Activated naive CD4-positive, alpha-beta T cell treated with anti-CD3 and anti-CD28 coated beads, Interleukin-2, amount 50 U/mL, for 72 hours (primary cell): ENCODE measurements at places on chromosomes 13 and 19.

DNA sequence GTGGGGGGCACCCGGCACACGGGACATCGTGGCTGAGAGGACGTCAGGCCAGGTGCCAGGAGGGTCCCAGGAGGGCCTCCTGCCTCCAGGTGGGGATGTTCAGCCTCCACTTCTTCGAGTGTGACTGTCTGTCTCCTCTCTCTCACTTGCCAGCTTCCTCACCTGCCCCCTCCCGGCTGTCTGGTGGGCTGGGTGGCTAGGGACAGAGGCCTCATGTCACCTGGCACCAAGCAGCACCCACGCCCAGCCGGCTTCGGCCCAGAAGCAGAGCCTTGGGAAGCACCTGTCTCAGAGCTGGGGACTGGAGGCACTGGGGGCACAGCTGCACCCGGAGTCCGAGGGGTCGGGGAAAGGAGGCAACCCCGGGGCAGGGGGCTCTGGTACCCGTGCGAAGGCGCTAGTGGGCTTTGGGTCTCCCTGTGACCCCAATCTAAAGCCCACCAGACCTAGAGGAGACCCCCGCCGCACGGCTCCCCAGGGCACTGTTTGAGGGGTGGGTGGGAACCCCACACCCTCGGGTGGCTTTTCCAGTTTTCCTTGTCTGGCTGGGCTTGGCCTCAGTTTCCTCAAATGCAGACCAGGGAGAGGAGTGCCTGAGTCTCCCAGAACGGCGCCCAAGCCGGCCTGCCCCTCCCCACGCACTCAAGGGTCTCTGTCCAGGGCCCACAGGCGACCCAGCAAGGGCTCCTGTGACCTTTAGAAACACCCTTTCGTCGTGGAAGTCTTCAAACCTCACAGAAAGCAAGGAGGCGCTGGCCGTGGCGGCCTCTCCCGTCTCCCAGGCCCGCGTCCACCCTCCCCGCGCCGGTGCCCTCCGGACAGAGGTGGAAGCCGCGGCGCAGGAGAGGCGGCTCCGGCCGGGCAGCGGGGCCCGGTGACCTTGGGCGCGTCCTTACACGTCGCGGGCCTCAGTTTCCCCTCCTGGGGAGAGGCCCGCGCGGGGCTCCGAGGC is 664 bp upstream of the HCN2 start:
- DNase-seq, result no peak

DNA sequence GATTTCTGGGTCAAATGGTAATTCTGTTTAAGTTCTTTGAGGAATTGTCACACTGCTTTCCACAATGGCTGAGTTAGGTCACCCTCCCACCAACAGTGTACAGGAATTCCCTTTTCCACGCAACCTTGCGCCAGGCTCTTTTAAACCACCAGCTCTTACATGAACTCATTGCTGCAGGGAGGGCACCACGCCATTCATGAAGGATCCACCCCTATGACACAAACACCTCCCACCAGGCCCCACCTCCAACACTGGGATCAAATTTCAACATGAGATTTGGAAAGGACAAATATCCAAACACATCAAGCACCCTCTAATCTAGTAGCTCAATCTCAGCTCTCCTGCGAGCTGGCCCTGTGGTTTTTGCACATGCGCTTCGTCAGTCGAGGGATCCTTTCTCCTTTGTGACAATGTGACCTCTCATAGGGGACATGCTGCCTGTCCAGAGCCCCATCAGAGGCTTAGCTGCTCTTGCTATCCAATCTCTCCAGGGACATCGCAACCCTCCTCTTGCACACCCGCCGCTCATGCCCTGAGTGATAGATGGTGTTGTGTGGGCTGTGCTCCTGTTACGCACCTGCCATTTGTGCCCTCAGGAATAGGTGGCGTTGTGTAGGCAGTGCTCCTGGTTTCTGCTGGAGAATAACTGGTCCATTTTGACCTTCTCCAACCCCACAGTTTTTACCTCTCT is 328.0 kb downstream of the UQCRFS1 start:
- DNase-seq, result no peak

DNA sequence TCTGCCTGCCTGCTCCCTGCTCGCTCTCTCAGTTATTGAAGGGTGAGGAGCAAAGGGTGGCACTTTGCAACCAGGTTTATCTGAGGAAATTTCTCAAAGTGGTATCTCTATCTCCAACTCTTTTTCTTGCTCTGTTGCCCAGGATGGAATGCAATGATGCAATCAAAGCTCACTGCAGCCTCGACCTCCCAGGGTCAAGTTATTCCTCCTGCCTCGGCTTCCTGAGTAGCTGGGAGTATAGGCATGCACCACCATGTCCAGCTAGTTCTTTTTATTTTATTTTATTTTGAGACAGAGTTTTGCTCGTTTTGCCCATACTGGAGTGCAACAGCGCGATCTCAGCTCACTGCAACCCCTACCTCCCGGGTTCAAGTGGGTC is 4.9 kb downstream of the ACTMAP start:
- DNase-seq, result no peak

- no peak for DNase-seq
Measured at GRCh38 chr13:112754281-112755025, 64.6 kb downstream of the ATP11A start.

- no peak for DNase-seq
Measured at GRCh38 chr19:46791944-46792343, 3.5 kb upstream of the SLC1A5 start.

DNA sequence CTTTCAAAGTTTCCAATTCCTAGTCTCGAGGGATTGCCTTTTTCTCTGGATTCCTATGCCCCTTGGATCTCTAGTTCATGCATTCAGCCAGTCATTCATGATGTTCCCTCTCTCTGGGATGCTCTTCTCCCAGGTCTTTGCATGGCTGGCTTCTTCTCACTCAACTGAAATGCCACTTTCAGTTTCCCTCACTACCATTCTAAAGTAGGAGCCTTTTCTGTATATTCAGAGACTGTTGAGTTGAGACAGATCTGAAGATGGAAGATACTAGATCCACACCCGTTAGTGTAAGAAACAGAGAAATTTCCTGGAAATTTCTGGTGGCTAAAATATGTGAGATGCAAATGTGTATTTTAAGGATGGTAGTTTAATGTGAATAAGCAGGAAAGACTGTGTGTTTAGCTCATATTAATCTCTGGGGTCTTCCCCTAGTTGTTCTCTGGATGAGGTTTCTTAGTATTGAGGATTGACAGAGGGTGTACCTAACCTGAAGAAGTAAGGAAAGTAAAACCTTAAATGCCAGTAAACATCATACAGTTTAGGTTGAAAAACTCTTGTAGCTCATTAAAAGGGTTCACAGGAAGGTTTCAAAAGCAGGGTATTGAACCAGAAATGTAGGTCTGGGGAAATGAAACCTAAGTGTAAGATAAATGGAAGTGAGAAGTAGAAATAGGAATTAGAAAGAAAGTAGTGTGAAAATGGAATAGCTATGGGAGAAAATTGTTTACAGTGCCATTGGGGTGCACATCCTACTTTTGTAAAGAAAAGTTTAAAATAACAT is 331.3 kb downstream of the NDFIP2 start:
- DNase-seq, result no peak

- peak; percentile 26 for DNase-seq
Measured at GRCh38 chr19:681029-682019, 5.1 kb downstream of the FSTL3 start.

- DNase-seq, result no peak
Measured at GRCh38 chr19:1488282-1488601, 1.9 kb downstream of the PCSK4 start.

DNA sequence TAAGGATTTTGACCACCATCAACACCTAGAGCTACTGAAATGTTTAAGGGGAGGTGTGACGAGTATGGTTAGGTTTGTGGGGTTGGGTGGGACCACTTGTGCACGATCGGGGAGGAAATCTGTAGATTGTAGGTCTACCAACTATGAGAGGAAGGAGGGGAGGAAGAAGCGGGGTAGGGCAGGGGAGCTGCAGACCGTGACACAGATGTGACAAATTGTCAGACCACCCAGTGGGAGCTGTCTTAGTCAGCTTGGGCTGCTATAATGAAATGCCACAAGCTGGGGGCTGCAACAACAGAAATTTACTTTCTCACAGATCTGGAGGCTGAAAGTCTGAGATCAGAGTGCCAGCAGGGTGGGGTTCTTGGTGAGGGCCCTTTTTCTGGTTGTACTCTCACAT is 62.2 kb upstream of the ARGLU1 start:
- no peak for DNase-seq

GRCh38 chr13:99507054-99507453 is 5.8 kb downstream of the TM9SF2 start:
- DNase-seq, result no peak

DNA sequence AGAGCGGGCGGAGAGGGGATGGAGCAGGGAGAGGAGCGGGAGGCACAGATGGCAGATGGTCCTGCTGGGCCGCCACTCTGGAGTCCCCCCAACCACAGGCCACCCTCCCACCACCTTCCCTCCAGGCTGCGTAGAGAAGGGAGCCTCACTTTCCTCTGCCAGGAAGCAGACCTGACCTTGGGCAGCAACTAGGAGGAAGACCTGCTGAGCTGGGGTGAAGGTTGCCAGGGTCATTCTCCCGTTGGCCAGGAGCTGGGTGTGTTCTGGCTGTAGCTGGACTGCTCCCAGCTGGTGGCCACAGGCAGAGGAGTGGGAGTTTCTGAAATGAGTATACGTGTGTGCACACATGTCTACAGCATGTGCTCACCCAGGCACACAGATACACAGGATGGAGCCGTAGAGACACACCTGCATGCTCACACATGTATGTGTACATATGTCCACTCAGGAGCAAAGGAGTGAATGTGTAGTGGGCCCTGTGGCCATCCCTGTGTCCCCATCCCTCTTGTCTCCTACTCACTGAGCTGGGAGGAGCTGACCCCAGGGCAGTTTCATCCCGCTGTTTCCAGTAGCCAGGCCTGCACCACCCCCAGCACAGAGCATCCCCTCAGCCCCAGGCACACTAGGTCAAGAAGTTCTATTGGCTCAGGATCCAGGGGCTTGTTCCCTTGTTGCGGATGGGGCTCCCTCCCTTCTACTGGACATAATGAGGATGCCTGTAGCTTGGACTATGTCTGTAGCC is 53.0 kb downstream of the CHST8 start:
- no peak for DNase-seq

- DNase-seq, result no peak
Measured at GRCh38 chr19:53597023-53597422, 34.8 kb upstream of the DPRX start.

- DNase-seq, result no peak
Measured at GRCh38 chr13:91313103-91313502, 34.4 kb upstream of the MIR17HG start.

DNA sequence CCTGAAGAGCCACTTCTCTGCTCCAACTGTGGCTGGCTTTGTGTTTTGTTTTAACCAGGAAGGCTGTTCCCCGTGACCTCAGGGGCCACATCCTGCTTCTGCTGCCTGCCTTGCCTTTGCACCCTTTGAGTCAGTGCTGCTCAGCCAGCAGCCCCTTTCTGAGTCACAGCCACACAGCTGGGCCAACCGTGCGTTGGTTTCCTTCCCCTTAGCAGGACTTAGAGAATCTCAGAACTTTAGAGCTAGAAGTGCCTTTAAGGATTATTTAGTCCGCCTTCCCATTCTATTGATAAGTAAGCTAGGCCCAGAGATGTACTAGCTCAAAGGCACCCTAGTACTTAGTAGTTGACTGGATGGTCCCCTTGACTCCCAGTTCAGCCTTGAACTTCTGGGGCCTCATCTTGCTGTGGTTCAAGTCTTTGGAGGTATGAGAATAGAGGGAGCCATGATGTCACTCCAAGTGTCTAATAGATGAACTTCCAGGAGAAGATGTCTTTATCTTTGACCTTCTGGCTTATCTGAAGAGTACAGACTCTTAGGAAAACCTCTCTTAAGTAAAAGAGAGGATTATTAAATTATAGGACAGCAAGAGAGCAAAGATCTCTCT is 8.0 kb downstream of the RGCC start:
- peak; percentile 93 for DNase-seq

DNA sequence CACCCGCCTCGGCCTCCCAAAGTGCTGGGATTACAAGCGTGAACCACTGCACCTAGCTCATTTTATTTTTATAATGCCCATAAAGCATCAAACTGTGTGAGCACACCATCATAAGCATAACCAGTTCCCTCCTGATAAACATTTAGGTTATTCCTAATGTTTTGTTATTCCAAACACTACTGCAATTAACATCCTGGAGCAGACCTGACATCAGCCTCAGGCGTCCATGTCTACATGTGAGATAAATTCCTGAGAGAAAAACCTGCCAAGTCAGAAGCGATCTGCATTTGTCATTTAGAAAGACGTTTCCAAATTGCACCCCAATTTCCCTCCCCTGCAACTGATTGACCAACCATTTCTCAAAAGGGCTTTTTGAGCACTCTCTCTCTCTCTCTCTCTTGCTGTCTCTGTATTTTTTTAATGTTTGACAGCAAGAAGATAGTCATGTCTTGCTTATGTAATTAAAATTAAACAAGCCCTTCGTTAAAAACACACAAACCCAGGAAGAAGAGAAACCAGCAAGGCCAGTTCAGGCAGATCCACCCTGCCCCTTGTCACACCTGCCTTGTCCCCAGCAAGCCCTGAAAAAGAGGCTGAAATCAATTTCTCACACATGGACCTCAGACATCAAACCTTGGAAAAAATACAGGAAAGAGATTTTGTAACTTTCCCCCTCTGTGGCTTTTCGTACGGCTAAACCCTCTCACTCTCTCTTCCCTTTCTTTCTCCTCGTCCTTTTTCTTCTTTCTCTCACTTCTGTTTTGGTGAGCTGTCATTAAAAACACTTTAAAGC is 9.9 kb downstream of the LYPD3 start:
- DNase-seq, result no peak

GRCh38 chr13:98549728-98550317 is 27.1 kb downstream of the STK24 start:
- no peak for DNase-seq

GRCh38 chr19:6491802-6492592 is 10.1 kb downstream of the TUBB4A start:
- no peak for DNase-seq

- no peak for DNase-seq
Measured at GRCh38 chr19:5141850-5142724, 173.2 kb downstream of the KDM4B start.

DNA sequence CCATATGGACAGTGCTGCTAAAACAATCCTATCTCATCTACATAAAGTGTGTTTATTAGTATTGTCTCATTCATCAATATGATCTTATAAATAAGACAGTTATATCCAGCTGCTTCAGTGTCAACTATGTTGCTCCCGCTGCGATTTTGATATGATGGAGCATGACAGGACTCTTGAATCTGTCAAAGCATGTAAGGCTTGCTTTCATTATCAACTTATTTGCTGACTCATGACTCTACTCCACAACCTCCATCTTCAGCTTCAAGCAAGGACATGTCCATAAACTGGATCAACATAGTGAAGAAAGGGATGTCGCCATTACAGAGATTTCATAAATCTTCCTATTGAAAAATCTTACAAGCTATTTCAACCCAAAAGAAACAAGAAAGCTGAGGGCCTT is 2812.6 kb downstream of the PCDH9 start:
- DNase-seq, result no peak

DNA sequence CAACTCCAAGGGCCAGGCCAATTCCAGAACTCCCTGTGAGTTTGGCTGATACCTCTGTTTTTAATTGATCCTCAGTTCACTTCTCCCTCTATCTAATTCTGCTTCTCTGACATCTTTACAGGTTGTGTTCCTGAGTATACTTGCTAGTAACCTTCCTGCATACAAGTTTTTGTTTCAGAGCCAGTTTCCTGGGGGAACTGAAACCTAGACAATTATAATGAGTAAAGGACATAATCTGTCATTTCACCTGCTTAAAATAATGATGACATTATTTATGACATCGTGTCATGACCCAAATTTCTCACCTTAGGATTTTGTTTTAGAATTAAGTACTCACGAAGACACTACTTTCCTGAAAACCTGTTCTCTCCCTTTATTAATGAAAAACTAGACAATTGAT is 12.5 kb upstream of the MYCBP2 start:
- DNase-seq, result no peak
